Right hindlimb (tissue), 1 donor: ENCODE measurements at places on chromosomes 6 and 20.

GRCh38 chr6:31266567-31267360 is 5.1 kb downstream of the HLA-C start:
- no peak for DNase-seq

DNA sequence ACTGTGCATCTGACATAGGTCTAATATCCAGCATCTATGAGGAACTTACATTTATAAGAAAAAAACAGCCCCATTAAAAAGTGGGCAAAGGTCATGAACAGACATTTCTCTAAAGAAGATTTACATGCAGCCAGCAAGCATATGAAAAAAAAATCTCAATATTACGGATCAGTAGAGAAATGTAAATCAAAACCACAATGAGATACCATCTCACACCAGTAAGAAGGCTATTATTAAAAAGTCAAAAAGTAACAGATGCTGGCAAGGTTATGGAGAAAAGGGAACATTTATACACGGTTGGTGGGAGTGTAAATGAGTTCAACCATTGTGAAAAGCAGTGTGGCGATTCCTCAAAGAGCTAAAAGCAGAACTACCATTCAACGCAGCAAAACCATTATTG is 13.1 kb downstream of the METTL24 start:
- DNase-seq: no peak

GRCh38 chr6:112202639-112203341 is 51.6 kb downstream of the LAMA4 start:
- no peak for DNase-seq

- no peak for DNase-seq
These were observed 59.8 kb upstream of the DEK start for GRCh38 chr6:18323935-18324705.

DNA sequence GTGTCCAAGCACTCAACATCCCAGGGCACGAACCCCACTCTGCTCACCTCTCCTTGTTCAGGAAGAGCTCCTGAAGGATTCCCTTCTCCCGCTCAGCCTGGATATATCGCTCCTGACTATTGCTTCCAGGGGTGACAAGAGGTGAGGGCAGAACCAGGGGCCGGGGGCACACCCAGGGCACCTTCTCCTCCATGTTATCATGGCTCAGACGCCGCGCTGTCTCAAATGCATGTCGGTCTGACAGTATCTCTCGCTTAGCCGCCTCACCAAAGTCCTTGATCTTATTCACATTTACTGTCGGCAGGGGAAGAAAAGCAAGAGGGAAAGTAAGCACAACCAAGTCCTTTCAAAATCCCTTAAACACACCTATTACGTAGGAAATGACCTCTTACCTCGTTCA is 13.1 kb downstream of the PPP1R10 start:
- DNase-seq: no peak

DNA sequence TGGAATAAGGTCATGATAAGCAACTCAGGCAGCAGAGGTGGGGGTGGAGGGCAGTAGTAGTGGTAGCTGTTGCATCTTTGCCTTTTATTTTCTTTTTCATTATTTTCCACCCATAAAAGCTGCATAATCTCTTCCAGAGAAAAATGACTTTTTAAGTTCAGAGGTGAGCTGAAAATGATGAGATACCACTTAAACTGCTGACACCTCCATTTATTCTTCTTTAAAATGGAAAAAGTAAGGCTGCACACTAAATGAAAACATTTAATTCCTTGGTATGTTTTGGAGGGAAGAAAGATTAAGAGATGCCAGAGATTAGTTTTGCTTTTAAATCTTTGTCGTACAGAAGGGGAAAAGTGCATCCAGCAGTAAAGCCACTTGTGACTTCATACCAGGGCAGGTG is 97.2 kb downstream of the ADTRP start:
- no peak for DNase-seq

DNA sequence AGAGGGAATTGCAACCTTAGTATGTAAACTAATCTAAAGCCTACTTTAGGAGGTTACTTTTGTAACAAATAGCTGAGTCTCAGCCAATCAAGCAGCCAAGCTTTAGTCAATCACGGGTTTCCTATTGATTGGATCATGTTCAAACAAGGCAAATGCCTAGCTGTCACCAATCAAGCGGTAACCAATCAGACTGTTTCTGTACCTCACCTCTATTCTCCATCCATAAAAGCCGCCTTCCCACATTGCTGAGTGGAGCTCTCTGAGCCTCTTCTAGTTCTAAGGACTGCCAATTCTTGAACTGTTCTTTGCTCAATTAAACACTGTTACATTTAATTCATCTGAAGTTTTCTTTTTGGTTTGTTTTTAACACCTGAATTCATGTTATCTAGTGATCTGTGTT is 148.4 kb upstream of the BMP5 start:
- no peak for DNase-seq

DNA sequence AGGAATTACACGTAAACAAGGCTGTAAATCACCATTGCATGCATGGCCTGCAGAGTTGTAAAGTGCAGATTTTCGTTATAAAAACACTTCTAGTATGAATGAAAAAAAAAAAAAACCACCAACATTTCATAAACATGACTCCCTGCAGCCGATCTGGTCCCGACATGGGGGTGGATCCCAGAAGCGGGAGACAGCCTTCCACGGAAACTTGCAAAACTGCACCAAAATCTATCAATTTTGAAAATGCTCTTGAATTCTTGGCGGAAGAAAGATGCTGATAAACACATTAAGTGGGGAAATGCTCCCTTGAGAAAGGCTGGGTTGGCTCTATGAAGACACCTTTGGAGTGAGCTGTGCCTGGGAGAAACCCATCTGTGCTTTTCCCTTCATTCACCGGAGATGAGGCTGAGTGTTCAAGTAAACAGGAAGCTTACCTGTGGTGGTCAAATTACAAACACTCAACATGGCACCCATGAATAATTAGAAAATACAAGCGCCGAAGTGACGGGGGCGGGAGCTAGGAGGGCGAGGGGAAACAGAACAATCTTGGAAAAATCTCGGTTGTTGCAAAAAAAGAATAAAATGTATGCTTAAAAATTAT is 845 bp upstream of the ANKRD60 start:
- DNase-seq: peak; percentile 12

DNA sequence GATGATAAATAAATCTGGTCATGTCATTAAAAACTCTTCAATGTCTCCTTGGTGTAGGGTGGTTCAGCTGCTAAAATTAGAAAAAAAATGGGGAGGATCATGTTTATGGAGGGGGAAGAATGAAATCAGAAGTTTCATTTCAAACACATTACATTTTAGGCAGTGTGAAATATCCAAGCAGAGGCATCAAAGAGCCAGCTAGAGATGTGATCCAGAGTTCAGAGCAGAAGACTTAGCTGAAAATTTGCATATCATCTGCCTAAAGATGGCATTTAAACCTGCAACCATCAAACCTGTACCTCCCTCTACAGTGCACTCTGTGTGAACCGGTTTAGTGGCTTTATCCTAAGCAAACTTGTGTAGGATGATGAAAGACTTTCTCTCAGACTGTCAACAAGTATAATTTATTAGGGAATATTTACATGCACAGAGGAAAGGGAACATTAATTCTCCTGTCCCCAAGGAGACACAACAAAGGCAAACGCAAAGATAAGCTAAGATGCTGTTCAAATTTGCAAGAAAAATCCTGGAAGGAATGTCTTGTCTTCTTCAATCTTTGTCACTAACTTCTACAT is 84.8 kb upstream of the PLEKHG1 start:
- no peak for DNase-seq

DNA sequence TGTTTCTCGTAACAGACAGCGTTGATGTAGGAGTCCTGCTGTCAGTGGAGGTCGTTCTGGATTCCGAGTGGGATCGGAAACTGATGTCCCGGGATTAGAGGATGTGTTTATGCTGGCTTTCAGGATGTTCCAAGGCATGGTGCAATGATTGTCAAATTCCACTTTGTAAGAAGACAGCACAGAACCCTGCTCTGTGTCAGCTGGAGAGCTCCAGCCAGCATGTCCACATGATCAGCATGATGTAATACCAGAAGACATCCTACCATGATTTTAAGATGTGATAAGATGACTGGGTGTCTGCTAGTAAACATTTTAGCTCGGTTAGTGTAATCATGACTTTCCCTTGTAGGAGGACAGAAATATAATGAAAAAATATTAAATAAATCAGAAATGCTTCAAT is 20.3 kb downstream of the ENPP1 start:
- no peak for DNase-seq

- DNase-seq: no peak
These were observed 82.9 kb downstream of the SLC35B3 start for GRCh38 chr6:8352335-8352965.

- no peak for DNase-seq
These were observed 70.6 kb downstream of the ZNF292 start for GRCh38 chr6:87225937-87226336.

- DNase-seq: no peak
These were observed 474.9 kb downstream of the DOK5 start for GRCh38 chr20:54950304-54950703.

GRCh38 chr20:37976887-37977286 is 56.4 kb downstream of the TTI1 start:
- no peak for DNase-seq

DNA sequence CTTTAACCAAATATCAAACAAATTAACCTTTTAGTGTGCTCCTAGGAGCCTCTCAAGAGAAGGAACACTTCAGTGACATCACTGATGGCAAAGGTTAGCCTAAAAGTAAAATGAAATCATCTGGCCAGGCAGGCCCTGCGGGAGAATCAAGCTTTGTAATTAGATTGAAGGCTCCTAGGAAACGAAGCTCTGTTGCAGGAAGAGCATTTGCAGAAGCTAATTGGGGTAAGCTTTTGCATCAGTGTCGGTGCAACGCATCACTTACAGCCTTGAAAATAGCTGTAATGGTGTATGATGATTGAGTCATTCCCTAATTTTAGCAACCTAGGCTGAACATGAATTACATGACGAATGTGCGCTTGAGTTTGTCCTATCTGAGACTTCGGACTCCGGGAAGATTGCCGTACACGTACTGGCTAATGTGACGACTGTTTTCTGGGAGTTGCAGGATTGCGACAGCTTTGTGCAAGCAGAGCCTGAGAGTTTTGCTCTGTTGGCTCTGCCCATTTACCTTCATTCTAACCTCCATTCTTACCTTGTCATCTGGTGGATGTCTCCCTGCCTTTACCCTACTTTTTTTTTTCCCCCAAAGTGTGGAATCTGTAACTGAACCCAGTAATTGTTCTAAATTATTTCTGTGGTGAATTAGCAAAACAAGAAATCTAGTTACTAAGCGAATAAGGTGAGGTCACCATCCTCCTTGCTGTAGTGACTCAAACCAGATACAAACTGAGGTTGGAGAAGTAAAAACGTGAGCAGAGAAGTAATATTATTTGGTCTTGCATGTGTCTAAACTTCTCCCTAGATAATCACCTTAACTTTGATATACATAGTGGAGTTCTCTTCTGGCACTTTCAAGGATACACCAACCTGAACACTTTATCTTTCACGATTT is 675.9 kb upstream of the CITED2 start:
- DNase-seq: no peak

DNA sequence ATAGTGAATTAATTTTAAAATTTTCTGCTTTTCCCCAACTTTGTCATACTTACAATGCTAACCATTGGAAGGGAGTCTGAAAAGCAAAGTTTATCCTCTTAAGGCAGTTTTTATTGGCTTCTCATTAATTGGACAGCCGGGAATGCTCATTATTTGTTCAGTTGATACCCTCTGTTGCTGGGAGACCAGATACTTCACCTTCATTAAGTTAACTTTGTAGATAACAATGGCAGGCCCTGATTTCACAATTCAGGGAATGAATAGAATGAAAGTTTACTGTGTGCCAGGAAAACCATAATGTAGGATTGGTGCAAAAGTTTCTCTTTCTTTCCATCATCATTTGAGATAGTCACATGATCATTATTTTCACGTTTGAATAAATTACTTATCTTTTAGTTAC is 49.0 kb downstream of the COL19A1 start:
- no peak for DNase-seq

DNA sequence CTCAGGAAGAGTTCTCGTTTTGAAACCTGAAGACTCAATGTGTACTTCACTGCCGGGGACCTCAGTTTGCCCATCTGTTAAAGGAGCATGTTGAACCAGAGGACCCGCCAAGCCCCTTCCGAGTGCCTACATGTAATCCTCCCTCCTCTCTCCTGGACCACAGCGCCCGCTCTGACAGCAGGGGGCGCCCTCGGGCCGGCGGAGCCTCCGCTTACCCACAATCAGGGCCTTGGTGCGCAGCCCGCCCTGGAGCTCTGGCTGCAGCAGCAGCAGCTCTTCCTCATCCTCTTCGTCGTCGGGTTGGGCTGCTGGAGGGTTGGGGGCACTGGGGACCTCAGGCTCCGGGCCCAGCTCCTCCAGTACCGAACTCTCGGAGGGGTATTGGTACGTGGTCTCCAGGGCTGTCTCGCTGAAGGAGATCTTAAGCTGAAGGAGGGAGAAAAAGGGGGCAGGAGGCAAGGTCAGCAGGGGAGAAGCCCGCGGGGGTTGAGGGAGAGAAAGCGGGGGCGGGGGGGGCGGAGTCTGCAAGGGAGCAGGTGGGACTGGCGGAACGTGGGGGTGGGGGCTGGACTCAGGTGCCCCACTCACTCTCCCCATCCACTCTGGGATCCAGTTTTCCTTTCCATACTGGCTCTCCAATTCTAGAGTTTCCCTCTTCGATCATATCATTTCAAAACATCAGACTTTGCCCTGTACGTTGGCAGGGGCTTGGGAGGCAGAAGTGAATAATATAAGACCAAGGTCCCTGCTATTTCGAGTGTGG is 6.3 kb upstream of the DHX16 start:
- peak; percentile 88 for DNase-seq

GRCh38 chr20:17142666-17143065 is 84.2 kb upstream of the PCSK2 start:
- DNase-seq: no peak

GRCh38 chr20:47578543-47578942 is 76.9 kb downstream of the NCOA3 start:
- no peak for DNase-seq

GRCh38 chr20:38555395-38555794 is 25.6 kb upstream of the ADIG start:
- DNase-seq: no peak

GRCh38 chr6:83257791-83258190 is 64.6 kb downstream of the RWDD2A start:
- DNase-seq: no peak

GRCh38 chr6:152399399-152399798 is 237.8 kb downstream of the SYNE1 start:
- DNase-seq: peak; percentile 75

DNA sequence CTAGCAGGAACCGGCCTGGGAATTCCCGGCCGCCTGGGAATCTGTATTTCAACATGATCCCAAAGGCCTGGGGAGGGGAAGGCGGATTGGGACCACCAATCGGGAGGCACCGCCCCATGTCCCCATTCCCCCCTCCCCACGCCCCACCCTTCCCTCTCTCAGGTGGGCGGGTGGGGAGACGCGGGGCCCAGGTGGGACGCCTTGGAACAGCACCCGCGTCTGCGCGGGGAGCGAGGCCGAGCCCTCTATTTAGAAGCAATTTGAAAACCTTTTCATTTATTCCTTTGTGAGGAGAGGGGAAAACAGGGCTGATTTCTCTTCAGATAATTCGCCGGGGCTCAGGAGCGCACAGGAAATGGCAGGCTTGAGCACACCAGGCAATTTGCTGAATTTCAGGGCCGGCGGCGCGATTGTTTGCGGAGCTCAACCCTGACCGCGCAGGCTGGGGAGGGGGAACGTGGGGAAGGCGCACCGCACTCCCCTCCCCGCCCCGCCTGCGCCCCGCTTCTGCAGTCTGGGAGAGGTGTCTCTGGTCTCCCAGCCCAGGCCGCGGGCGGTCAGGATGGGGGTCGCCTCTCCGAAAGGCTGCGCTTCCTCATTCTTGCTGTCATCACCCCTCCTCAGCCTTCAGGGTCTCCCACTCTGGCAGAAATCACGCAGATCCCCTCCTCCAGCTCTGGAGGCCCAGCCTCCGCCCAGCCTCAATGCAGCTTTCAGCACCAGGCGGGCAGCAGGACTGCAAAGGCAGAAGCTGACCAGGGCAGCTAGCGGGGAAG is 170.0 kb downstream of the GRM4 start:
- DNase-seq: no peak

- no peak for DNase-seq
These were observed 4.6 kb downstream of the EGFL8 start for GRCh38 chr6:32168807-32169591.
